ENCODE measurements at places on chromosomes 2 and 18.

DNA sequence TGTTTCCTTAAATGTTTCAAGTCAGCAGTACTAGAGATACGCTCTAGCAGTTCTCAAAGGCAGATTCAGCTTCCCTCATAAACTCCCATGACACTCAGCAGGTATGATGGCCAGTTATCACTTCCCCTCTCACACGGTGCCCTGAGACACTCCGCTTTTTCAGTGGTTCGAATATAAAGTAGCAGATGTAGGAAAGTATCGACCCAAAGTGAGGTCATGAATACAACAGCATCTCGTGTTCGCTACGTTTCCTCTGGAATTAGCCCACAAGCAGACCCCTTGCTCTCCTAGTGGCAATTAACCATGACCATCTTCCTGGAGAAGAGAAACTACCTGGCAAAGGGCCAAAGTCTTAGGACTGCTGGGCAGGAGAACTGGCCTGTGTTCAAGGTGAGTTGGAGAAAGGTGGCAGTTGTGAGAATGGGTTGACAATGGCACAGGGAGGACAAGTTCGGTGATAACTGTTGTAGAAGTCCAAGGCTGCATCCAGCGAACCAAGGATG, 9.3 kb upstream of the AGBL5 start:
- peak; percentile 40 for DNase-seq

- DNase-seq = peak; percentile 20
Observed at GRCh38 chr18:64966667-64967066, 784.1 kb upstream of the CDH7 start.

DNA sequence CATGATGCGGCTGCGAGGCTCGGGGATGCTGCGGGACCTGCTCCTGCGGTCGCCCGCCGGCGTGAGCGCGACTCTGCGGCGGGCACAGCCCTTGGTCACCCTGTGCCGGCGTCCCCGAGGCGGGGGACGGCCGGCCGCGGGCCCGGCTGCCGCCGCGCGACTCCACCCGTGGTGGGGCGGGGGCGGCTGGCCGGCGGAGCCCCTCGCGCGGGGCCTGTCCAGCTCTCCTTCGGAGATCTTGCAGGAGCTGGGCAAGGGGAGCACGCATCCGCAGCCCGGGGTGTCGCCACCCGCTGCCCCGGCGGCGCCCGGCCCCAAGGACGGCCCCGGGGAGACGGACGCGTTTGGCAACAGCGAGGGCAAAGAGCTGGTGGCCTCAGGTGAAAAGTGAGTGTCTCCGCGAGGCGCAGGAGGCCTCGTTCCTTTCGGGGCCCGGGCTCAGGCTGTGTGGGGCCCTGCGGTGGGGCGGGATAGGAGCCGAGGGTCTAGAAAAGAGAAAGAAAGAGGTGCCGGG, 520 bp downstream of the GLS start:
- DNase-seq = no peak

GRCh38 chr2:162938387-162938786, 99.8 kb upstream of the KCNH7 start:
- no peak for DNase-seq

DNA sequence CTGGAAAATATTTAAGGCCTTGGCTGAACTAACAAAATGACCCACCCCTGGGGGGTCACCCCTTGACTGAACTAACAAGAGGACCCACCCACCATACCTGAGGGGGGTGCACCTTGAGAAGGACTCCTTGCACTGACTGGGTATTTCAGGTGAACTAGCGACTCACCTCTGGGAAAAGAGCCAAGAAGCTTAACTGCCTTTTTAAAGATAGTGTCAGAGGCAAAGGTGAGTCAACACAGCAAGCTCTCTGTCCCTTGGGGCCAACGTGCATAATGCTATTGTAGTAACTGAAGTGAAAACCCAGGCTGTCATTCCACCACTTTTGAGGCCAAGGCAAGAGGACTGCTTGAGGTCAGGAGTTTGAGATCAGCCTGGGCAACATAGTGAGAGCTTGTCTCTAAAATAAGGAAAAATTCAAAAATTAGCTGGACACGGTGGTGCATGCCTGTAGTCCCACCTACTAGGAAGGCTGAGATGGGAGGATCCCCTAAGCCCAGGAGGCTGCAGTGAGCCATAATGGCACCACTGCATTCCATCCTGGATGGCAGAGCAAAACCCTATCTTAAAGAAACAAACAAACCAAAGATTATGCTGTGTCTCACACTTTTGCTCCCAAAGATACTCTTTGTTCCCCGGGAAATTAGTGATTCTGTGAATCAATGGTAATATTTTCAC, 36.4 kb upstream of the ZCCHC2 start:
- no peak for DNase-seq

DNA sequence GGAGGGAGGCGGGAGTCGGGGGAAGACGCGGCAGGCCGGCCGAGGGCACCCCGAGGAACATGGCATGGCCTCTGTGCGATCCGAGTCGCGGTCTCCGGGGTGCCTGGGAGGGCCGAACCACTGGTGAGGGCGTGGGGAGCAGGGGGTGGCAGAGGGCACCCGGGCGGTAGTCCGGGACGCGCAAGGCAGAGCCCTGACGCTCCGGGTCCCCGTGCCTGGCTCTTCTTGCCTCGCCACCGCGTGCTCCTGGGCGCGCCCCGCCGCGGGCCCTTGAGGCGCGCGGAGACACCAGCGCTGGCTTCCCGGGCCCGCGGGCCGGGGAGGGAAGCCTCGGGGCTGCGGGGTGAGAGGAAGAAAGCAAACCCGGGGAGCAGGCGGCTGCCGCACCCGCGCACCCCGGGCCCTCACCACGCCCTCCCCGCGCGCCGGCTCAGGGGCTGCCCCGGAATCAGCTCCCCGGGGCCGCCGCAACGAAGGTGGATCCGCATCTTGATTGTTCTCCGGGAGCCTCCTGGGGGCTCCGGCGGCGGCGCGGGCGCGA, 4.3 kb downstream of the SOX11 start:
- DNase-seq = peak; percentile 59
